Fibroblast of the conjunctiva (primary cell): ENCODE measurements at places on chromosomes 7 and 10.

DNA sequence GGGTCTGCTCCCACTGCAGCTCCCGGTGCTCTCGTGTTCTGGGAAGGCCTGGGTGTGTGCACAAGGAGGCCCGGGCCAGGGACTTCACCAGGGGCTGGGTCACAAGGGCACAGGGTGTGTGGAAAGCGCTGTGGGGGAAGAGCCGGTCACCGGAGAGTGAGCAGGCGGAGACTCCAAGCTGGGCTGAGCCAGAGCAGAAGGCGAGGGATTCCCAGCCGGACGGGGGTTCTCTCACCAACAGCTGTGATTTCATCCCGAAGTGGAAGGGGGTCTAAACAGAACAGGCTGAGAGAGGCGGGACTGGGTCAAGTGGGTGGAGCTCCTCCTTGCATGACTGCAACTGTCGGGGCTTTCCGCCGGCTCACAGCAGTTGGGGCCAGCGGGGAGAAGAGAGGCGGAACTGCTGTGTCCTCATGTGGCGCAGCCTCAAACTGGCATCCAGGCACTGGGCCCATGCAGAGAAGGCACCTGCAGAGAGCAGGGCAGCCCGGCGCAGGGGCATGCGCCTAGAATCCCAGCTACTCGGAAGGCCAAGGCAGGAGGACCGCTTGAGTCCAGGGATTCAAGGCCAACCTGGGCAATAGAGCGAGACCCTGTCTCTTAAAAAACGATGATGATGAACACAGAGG lies 7.6 kb upstream of the ORAI2 start:
- DNase-seq: no peak

DNA sequence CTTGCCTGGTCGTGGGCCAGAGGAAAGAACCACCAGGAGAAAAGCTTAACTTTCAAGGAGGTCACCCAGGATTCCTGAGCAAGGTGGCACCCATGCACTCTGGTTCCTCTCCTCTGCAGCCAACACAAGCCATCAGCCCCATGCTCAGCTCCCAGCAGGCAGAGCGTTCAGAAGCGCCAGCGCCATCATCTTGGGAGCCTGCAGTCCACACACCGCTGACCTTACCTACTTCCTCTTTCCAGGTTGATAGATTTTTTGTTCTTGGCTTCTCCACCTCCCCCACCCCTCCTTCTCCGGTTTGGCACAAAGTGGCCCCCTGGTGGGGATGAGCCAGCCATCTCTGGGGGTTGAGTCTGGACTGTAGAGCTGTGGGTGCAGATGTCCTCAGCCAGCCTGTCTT lies 1.7 kb upstream of the WDR86 start:
- no peak for DNase-seq

DNA sequence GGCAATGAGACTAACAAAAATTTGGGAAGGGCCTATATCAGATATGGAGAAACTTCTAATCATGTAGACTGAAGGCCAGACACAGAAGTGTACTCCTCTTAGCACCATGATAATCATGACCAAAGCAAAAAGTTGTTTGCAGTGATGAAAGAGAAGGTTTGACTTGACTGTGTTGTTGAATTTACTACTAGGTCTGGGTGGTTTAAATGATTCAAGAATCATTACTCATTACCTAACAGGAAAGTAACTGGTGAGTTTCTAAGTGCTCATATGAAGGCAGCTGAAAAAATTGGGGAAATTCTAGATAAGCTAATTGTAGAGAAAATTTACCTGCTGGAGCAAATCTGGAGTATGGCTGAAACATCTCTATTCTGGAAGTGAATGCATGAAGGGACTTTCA lies 451.5 kb upstream of the SORCS1 start:
- no peak for DNase-seq

- peak; percentile 66 for DNase-seq
Observed at GRCh38 chr10:110600487-110601101, 33.1 kb downstream of the SMC3 start.

DNA sequence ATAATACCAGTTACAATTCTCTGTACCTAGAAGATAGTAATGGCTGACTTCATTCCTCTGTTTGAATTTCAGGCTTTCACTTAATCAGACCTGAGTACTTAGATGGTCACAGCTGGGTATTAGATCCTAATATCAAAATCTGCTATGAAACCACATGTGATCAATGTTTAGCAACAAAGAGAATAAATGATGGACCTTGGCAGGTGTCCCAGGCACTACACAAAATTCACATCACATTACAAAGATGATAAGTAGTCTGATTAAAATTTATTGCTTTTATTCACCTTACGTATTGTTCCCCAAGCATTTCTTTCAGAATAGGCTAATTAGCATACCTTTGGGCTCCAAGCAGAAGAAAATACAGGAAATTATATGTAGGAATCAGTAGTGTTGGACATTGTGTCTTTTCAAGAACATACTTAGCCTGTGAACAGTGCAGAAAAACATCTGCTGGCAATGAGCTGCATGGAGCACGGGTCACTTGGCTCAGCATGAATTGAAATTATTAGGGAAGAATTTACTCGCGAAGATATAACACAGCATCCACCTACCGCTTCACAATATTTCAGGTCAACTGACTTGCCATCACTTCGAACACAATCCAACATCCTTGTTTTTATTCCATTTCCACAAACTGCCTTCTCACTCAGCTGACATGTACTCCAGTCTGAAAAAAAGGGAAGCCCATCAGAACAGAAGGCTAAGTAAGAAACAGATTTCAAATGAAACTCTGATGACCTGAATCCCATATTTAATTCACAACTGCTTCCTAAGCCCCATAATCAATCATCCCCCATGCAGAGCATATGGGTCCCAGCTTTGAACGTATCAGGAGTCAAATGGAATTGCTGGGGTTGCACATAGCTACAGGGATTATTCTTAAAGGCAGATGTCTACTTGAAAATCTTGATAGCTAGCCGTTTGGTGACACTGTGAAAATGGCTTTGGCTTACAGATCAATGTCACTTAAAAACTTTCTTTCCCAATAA lies 421.0 kb downstream of the THSD7A start:
- DNase-seq: no peak

DNA sequence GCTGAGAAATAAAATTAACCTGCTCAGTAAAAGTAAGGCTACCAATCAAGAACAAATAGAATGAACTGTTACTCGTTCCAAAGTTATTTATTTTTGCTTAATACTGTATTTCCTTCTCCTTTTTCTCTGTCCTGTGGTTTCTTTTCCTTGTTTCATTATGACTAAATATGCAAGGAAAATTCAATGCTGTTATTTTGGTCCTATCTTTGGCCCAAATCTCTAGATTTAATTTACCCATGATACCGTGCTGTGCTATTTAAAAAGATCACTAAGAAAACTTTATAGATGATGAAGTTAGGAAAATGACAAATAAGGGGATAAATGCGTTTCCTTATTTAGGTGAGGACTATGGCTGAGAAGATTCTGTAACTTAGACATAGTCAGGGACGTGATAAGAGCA lies 45.3 kb upstream of the FAM133B start:
- no peak for DNase-seq

- no peak for DNase-seq
Observed at GRCh38 chr7:143429770-143430698, 13.2 kb upstream of the TAS2R60 start.

- no peak for DNase-seq
Observed at GRCh38 chr10:109961174-109962001, 38.1 kb upstream of the XPNPEP1 start.

- DNase-seq: no peak
Observed at GRCh38 chr10:33216661-33217427, 117.6 kb downstream of the NRP1 start.

- no peak for DNase-seq
Observed at GRCh38 chr10:103916254-103916653, 1.7 kb downstream of the STN1 start.

- DNase-seq: no peak
Observed at GRCh38 chr7:116177009-116177408, 33.3 kb upstream of the TES start.

DNA sequence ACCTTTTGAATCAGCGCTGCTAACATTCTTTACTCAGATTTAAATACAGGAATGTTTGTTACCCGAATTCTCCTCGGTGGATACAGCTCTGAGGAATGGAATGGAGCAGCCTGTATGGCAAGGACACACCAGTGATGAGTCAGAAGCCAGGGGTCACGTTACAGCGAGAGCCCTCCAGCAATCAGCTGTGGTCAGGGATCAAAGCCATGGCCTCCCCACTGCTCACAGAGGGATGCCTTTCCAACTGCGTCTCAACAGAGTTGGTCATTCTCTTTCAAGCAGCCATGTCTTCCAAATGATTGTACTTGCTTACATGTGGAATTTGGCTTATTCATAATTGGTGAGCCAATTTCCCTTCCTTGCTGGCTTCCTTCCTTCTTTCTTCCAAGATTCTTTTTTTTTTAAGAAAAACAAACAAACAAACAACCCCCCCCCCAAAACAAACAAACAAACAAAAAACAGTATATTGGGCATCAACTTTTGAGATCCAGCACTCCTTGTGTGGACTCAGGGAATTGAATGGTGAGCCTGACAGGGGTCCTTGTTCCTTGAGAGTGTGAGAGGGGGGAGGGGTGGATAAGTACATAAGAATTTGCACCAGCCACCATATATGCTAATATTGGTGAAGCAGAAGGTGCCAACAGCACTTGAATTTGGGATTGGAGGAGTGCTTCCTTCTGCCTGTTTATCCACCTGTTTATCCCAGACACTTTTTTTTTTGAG lies 100.2 kb downstream of the ATXN7L1 start:
- DNase-seq: peak; percentile 95

DNA sequence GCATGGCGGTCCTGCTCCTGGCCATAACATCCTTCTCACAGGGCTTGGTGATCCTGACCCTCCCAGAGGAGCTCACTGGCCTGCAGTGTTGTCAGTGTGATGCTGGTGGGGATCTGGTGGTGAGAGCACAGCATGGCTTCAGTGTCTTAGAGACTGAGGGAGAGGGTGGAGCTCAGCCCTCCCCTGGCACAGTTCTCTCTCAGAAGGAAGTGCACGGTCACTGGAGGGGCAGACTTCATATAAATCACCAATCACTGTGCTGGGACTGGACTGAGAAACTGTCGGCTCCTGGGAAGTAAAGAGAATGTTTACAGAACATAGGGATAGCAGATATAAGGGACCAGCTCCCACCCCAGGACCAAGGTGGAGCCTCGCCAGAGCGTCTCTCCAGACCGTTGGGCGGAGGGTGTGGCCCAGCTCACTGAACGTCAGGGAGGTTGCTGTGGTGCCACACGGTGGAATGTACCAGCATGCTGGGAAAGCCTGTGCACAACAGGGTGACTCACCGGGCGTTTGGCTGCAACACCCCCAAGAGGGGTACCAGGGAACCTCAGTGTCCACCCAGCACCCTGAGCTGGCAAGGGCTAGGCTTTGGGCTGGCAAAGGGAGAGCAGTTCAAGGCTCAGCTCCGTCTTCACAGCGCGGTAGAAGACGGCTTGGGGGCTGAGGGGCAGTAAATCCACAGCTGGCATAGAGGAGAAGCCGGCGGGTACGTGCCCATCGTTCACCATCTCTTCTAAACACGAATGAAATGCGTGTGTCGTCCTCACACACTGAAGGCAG lies 8.8 kb upstream of the GET4 start:
- DNase-seq: peak; percentile 43

GRCh38 chr10:110682348-110682747 lies 38.2 kb downstream of the RBM20 start:
- DNase-seq: no peak

- DNase-seq: no peak
Observed at GRCh38 chr10:72089618-72090017, 1.3 kb upstream of the SPOCK2 start.

GRCh38 chr10:3220853-3221252 lies 48.3 kb upstream of the PITRM1 start:
- DNase-seq: no peak

- DNase-seq: no peak
Observed at GRCh38 chr7:25611196-25611595, 382.9 kb upstream of the NPVF start.

GRCh38 chr7:50832744-50833143 lies 50.0 kb upstream of the GRB10 start:
- DNase-seq: no peak

GRCh38 chr7:151139071-151139790 lies 28.3 kb downstream of the GBX1 start:
- no peak for DNase-seq

DNA sequence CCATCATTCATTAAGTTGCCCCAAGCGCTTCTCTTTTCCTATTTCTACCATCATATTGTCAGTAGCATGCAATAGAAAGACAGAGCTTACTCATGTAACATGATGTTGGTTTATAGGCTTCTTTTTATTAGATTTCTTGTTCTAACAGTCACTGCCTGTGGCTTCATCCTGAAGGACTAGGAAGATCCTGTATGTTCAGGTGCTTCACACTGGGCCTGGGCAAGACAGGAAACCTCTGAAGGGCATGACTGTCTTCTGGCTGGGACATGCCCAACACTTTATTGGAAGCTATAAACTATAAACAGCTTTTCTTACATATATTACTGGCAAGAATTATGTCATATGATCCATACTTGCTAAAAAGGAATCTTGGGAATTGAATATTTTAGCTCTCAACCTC lies 258.4 kb upstream of the AKR1E2 start:
- no peak for DNase-seq

GRCh38 chr7:83267141-83267631 lies 104.5 kb upstream of the PCLO start:
- peak; percentile 6 for DNase-seq

DNA sequence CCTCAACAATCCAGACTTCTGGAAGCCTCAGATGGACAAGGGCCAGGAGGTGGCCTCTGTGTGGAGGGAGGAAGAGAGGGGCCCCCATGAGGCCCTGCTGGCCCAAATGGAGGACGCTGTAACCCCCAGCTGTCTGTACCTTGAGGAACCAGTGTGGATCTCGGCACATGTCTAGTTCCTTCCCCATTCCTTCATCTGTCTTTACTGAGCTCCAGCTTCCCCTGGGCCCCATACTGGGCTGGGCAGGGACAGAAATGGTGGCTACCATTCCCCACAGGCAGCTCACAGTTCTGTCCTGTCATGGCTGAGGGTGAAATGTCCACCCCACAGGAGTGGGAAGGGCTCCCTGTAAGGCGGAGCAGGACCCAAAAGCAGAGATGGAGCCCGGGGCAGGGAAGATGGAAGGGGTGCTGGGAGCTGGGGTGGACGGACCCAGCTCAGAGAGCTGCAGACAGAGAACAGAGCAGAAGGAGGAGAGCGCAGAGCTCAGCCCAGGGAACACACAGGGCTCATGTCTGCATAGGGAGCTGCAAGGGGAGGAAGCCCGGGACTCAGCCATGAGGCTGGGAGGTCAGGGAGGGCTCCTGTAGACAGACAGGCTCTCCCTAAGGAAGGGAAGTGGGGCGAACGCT lies 22.8 kb downstream of the ANTXRL start:
- DNase-seq: no peak

- no peak for DNase-seq
Observed at GRCh38 chr10:30781670-30782121, 152.1 kb upstream of the LYZL2 start.

GRCh38 chr7:4010923-4011656 lies 671.0 kb upstream of the FOXK1 start:
- no peak for DNase-seq

GRCh38 chr10:119281581-119282071 lies 74.3 kb downstream of the GRK5 start:
- no peak for DNase-seq

- no peak for DNase-seq
Observed at GRCh38 chr7:43351683-43352082, 231.2 kb upstream of the STK17A start.
